ENCODE measurements at places on chromosomes 7 and 10. TPM values are rescaled to one million over a fixed set of nuclear protein-coding genes. Genes with fewer than 3 reads are reported as not detected.

The MRC1 gene
- total RNA-seq = 0.14 TPM

The NSUN5 gene
- total RNA-seq = 66.5 TPM

The RBM33 gene
- 22.9 TPM for total RNA-seq

The PPP3CB gene
- total RNA-seq = 17.1 TPM

The GPNMB gene
- total RNA-seq = 2.7 TPM

The PPP1R17 gene
- not detected for total RNA-seq

The GIMAP4 gene
- not detected for total RNA-seq

DNA sequence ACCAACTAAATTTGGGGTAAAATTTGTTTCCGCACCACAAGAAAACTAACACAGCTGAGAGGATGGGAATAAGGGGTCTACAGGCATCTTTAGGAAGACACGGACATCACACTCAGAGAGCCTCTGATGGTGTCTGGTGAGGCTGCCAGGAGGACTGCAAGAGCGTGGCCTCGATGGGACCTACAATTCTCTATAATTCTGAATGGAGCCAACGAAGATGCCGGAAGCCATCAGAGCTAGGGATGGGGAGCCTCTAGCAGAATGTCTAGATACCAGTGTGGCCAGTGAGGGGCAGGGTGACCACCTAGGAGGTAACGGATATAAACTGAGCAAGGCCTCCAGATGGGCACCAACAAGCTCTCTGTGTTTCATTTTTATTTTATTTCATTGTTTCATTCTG, 7.5 kb downstream of the GRID1 start:
- no peak for DNase-seq

DNA sequence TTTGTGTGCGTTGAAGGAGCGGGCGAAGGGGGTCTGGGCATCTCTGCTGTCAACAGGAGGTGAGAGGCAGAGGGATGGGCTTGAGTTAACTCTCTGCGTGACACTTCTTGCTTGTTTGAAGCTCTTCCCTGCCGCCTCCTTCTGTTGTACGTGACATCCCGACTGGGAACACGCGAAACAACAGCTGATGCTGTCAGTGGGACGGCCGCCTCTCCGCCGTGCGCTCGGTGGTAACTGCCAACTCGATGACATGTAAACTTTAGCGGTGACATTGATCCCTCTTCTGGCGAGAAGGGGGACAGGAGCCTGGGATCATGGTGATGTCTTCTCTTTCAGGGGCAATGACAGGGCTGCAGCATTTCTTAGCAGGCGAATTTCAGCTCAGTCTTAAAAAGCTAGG, 394.5 kb downstream of the TYW1 start:
- no peak for DNase-seq

- DNase-seq = no peak
These were observed 337.7 kb downstream of the GATA3 start for GRCh38 chr10:8392216-8392615.

DNA sequence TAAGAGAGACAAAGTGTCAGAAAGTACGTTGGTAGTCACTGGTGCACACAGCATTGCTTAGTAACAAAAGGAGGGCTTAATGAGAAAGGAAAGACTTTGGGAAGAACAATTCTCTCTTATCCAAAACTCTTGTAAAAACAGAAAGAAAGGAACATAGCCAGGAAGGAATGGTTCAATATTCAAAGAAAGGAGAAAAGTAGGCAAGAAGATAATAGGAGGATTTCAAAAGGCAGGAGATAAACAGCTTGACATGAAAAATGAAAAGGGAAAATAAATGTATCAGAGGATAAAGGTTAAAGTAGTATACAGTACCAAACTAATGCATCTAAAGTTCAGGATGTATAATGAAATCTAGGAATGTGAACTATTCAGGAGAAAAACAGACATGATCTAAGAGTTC, 20.1 kb downstream of the ZFAND4 start:
- DNase-seq = no peak

DNA sequence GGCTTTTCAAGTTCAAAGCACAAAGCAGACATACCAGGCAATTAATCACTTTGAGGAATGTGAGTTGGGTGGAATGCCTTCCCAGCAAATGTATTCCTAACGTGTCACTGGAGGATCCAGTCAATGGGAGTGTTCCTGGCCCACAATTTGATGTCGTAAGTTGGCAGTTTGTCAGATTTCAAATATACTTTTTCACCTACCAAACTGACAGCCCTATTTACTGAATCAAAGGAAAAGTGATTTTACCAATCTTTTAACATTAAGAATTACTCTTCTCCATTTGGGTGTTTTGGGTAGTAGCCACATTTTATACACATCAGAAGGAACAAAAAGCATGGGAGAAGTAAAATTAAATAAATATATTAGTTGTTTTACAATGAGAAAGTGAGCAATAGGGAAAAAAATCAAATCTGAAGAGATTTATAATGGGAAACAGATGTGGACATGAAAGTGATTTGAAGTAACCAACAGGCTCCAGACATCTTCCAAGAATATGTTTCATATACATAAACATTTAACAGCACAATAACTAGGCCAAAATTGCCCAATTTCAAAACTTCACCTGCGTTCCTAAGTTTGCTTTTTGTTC, 222.9 kb downstream of the MTERF1 start:
- DNase-seq = no peak

DNA sequence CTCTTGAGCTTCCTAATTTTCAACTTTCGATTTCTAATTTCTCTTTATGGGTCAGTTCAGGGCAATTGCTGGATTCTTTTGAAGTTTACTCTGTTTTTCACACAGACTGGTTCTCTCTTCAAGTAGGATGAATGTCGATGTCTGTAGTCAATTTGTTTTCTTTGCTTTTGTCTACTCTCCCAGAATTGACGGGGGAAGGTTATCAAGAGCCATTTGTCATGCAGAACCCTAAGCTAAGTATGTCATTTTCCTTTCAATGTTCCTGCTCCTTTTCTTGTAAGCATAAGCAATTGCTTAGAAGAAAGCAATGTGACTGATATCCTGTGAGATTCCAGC, 53.7 kb downstream of the SLC39A12 start:
- DNase-seq = no peak

GRCh38 chr7:258476-259190, 31.3 kb upstream of the FOXL3 start:
- DNase-seq = no peak

DNA sequence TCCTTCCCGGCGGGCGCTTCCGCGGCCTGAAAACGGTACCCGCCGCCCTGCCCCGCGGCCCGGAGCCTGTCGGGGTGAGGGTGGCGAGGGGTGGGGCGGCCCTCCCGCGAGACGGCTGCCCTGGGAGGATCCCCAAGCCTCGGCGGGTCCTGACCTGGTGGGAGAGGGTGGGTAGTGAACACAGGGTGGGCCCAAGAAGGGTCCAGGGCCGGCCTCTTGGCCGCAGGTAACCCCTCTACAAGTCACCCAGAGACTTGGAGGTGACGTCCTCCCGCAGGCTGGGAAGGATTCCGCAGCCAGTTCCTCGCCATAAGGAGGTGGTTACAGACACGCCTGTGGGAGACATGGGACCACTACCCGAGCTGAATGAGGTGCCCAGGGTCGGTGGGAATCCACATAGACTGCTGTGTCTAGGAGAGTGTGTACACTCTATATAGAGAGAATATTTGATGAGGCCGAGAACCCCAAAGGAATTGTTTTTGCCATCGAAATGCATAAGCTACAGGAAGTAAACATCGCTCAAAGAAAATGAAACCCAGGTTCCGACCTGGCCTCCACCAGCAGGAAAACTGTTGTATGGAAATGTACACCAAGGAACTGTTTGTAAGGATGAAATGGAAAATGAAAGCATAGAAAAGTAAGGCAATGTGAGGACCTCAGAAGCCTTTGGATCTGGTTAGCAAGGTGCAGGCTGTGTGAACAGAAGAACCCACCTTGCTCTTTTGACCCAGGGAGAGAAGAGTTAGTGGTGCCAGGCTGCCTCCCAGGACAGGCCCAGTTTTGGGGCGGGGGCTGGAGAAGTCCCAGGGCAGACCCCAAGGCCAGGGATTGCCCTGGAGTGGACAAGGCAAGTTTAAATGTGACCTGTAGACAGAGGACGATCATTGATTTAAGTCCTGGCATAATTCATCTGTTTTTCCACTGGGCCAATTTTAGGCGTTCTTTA, 659 bp downstream of the OPTN start:
- no peak for DNase-seq

GRCh38 chr10:79181227-79181626, 112.5 kb downstream of the ZMIZ1 start:
- no peak for DNase-seq

DNA sequence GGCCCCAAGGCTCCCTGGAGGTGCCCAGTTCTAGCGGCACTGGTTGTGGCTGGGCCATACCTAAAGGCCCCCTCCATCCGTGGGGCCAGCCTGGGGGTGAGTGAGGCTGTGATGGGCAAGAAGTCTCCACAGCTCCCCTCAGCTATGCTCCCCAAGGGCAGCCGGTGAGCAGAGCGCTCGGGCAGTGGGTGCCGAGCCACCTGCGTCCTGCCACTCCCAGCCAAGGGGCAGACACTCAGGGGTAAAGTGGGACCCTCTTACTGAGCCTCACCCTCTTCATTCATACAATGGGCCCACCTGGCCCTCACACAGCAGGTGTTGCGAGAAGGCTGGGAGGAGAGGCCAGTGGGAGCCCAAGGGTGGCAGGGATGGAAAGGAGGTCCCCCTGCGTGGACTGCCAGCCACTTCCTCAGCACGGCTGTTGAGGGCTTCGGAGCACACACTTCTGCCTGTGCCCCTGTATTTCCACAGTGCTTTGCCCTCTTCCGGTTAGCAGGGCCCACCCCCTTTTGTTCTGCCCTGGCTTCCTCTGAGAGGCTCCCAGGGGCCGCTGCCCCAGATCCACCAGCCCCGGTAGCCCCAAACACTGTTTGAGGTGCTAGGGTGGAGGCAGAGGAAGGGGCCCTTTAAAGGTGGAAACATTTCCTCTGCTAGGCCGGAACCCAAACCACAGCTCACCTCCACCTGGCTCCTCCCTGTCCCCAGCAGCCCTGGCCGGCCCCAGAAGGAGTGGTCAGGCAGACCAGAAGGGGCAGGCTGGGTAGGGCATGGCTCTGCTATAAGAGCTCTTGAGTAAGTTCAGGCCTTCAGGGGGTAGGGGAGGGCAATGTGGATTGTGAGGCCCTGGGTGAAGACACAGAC, 16.4 kb upstream of the C10orf105 start:
- DNase-seq = no peak

DNA sequence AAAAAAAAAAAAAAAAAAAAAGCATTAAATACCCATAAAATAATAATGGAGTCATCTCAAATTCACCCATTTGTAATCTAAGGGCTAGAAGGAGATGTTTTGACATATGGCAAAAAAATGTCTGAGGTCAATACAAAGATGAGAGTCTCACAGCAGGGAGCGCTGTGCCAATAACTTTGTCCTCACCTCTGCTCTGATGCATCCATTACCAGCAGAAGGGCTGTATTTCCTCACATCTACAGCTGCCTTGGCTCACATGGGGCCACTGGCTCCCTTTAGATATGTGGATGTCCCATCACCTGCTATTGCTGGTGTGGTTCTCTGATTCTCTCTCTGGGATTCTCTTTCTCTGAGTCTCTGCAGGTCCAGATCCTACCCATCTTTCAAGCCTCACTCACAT, 90.3 kb upstream of the FAM133B start:
- DNase-seq = no peak

DNA sequence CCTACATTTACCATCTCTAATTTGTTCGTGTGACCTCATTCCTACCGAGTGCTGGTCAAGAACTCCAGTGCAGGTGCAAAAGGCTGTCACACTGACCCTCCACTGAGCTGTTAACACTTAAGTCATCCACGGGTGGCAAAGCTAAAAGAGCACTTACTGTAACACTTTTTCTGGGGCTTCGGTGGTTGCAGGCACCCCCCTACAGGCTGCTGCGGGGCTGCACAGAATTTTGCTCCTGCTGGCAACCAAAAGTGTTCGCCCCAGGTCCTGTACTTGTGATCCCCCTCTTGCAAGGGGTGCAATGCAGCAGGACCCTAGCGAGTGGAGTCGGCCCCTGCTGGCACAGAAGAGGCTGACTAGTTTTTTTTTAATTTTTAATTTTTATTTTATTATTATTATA, 298.9 kb upstream of the CNTNAP2 start:
- DNase-seq = no peak

- DNase-seq = no peak
These were observed 225.2 kb upstream of the SH2B2 start for GRCh38 chr7:102061354-102061945.

DNA sequence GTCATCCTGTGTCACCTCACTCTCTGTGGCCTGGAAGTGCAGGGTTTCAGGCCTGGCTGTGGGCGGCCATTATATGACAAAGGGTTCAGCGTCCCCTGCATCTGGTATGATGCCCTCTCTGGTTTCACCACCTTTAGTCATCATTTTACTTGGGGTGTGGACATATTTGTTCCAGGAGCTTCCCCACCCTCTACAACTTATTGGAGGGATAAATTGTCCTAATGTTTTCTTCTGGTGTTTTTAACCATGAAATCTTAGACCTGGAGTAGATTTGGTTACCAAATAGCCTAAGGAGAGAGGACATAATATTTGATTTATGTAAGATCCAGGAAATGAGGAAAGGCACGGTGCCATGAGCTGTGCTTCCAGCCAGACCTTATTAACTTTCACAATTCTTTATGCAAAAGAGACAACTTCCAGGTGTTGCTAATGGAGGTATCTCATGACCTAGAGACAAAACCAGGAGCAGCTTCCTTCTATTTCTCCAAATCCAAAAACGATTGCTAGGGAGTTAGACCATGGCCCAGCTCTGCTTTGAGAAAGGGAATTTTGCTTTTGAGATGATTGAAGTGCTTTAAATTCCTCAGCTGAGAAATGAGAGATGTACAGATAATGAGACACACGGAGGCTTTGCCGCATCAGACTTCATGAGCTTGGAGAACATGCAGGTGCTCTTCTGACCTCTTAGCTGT, 20.9 kb downstream of the WBP1L start:
- DNase-seq = no peak

GRCh38 chr7:135300913-135301765, 67.5 kb downstream of the STRA8 start:
- DNase-seq = no peak

DNA sequence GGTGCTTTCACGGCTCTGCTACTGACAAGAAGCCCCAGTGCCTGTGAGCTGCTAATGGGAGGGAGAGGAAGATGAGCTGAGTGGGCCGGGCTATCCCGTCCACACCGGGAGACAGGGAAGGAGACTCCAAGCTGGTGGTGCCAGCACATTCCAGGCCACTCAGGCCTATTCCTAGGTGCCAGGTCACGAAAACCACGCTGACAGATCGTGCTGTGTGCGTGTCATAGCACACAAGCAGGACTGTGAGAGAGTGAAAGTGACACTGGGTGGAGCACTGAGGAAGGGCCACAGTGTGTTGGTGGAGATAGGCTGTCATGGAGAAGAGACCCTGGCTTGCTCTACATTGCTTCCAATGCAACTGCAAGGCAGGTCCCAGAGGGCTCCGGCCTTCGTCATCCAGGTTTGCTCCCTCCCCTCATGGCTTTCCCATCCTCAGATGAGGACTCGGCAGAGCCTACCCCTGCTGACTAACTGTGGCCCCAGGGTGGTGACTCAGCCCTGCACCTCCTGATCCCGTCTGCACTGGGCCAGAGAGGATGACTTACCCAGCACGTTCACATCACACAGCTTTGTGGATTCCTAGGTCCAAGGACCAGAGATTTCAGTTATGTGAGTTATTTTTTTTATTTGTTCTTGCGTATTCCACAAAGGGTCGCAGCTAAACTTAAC, 167.3 kb downstream of the EGFR start:
- DNase-seq = peak; percentile 60

- no peak for DNase-seq
These were observed 19.3 kb downstream of the GIMAP6 start for GRCh38 chr7:150612925-150613324.

All from NCI-H460 (cell line).